ENCODE measurements at places on chromosomes 13 and 19.

DNA sequence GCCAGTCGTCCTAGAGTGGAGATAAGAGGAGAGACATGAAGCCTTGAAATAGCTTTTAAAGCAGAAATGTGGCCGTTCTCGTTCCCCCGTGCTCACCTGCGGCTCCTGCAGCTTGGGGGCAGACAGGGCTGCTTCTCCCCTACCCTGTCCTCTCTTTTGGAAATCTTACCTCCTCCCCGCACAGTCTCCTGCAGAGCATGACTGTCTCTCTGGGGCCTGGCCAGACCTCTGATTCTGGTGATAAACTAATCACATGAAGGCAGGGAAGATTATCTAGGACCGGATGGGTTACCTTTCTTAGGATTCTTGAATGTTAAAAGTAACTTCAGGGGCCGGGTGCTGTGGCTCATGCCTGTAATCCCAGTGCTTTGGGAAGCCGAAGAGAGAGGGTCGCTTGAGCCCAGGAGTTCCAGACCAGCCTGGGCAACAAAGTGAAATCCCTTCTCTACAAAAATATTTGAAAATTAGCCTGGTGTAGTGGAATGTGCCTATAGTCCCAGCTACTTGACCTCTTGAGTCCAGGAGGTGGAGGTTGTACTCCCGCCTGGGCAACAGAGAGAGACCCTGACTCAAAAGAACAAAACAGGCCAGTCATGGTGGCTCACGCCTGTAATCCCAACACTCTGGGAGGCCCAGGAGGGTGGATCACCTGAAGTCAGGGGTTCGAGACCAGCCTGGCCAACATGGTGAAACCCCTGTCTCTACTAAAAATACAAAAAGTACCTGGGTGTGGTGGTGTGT lies 8.1 kb downstream of the CEBPA start:
- DNase-seq: no peak

- no peak for DNase-seq
Measured at GRCh38 chr13:53054569-53054968, 26.0 kb downstream of the OLFM4 start.

GRCh38 chr19:41098762-41099161 lies 10.5 kb downstream of the CYP2A13 start:
- no peak for DNase-seq

DNA sequence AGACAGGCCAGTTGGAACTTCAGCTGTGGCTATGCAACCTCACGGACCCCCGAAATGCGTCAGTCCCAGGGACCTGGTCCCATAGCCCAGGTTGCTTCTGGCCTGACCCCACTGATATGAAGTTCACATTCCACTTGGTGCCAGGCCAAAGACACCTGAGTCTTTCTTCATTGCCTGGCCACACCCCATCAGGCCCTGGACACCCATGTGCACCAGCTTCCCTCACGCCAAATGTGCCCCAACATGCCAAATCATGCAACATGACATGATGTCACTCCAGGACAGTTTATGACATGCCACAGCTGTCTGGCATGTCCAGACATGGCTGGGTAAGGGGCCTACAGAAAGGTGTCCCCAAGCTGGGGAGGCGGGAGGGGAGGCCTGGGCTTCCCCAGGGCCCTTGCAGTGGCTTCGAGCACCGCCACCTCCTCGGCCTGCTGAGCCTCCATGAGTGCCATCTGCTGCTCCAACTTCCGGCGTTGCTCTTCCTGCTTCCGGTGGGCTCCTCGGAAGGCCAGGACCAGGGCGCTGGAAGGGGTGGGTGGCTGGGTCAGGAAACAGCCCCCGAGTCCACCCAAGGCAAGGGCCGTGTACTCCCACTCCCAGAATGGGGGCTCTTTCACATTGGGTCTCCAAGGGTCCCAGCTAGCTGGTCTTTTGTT lies 4.3 kb upstream of the NR2F6 start:
- DNase-seq: no peak

GRCh38 chr19:34733266-34733745 lies 737 bp upstream of the ZNF181 start:
- DNase-seq: no peak

DNA sequence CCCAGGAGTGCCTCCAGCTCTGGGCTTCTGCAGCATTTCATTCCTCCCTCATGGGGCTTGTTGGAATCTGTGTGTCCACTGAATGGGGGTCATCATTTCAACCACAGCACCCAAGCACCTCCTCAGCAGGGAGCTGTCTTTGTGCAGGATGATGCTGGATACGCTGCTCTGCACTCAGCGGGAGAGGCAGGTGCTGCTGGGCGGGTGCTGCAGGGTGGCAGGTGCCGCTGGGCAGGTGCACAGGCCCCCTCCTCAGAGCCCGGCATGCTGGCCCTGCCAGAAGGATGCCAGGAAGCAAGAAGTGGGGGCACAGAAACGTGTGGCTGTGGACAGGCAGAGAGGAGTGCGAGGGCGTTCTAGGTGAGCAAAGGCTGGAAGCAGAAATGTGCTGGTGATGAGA lies 121.8 kb upstream of the VSTM2B start:
- DNase-seq: no peak

DNA sequence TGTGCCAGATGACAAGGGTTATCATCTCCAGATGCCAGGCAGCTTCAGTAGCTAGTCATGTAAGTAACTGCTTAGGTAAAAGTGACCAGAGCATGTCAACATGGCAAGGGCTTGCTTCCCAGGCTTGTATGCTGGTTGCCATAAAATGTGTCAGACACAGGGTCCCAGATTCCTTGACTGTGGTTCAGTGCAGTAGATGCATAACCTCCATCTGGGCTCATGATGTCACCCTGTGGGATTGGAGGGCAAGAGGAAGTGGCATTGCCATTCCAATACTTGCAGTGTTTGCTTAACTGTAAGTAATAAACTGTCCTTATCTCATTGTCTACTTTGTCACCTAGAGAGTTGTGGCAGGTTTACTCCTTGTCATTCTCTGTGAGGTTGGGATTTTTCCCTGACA lies 226.8 kb downstream of the PCDH17 start:
- no peak for DNase-seq

DNA sequence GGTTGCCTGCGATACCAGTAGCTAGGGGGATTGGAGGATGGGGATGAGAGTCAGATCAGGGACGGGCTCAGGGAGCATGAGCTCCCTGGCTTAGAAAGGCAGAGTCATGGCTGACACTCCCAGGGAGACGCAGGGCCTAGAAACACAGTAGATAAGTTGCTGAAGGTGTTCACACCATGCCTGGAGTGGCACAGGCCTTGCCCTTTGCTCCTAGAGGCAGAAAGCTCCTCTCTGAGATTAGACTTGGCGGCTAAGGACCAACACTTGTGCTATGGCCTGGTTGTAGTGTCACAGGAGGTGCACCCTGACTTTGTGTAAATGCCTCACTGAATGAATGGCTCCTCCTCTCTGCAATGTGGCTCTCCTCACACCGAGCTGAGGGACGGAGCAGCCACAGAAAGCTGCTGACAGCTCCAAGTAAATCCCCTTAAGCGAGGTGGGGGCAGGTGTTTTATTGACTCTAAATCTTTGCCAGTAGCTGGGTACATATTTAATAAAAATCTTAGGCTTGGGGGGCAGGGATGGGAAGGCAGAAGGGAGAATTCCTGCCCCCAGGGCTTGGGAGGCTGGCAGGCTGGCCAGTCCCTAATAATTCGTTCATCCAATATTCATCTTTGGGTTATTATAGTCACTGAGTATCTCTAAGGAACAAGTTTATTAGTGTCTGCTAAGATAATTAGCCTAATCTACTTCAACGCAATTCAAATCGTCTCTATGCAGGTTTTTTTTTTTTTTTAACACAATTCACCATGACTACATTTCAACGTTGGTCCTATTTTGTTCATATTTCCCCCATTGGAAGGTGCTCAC lies 54.9 kb downstream of the SIAH3 start:
- no peak for DNase-seq

GRCh38 chr13:76029088-76029487 lies 393.0 kb downstream of the LMO7 start:
- no peak for DNase-seq

DNA sequence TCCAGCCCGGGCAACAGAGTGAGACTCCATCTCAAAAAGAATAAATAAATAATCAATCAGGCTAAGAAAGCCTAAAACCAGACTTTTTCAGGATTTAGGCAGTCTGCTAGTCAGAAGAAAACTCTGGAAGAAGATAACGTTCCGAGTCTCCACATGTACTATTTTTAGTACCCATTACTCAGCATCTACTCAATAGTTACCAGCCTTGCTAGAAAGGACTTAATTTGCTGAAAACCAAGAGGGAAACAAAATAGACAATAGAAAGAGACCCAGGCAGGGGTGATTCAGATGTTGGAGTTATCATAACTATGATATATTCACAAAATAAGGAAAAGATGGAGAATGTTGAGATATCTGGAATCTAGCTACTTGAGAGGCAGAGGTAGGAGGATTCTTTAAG lies 3.6 kb upstream of the LIN7B start:
- DNase-seq: no peak

DNA sequence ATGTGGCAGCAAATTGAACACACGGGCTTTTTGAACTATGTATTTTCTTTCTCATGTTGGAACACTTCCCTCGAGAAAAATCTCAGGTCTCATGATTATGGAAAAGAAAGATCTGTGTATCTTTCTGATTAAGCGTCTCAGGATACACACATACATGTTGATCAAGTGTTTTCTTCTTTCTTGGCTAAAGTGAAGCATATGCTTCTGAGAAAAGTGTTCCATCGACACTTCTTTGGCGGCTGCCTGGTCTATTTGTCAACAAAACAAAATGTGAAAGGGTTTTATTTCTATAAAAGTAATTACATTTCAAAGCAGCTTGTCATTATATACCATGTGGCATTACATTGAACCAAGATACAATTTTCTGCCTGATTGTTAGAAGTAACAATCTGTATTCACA lies 157.5 kb downstream of the DLEU7 start:
- DNase-seq: no peak

- no peak for DNase-seq
Measured at GRCh38 chr19:48568345-48568886, 16.4 kb downstream of the SULT2B1 start.

DNA sequence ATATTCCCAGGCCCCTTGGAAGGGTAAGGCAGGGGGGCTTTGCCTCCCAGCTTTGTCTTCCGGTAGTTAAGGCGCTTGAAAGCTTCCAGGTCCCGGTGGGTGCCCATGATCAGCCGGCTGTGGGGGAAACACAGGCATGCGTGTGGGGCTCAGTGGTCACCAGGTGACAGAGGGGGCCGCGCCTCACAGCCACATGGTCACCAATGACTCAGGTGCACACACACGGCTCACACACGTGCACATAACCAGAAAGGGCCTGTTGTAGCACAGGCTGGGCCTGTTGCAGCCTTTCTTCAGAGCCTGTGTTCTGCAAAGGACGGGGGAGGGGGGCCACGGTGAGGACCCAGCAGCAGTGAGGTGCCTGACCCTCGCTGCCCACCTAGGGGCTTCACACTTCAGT lies 5.9 kb downstream of the NANOS3 start:
- no peak for DNase-seq

- DNase-seq: no peak
Measured at GRCh38 chr13:110816500-110816899, 98.4 kb downstream of the ANKRD10 start.

GRCh38 chr19:41649827-41650226 lies 23.0 kb upstream of the CEACAM4 start:
- DNase-seq: no peak

DNA sequence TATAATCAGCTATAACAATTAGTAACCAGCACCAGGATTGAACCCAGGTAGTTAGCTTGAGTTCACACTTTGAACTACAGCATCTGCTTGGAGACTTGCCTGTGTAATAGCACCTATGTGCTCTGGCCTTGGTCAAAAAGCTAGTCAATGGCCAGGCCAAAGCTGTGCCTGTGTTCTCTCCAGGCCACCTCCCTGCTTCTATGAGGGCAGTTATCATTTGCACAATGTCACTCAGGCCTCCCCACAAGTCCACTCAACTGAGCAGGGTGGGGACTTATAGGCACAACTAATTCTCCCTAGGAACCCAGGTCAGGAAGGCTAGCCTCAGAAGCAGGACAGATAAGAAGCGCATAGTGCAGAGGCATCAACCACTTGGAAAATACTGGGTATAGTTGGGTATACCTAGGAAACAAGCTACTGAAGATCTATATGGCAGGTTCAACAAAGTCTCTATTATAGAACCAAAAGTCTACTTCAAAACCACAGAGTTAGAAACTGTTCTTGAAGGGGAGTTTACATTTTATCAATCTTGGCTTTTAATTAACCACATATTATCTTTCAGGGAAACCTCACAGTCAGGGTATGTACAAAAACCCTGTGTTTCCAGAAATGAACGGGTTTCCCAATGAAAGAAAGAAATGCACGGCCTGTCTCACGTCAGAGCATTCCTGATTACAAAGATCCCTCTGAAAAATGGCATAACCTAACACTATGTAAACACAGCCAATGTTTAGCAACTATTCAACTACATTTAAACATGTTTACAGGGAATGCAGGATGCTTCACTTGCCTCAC lies 140.9 kb downstream of the ABCC4 start:
- DNase-seq: no peak

DNA sequence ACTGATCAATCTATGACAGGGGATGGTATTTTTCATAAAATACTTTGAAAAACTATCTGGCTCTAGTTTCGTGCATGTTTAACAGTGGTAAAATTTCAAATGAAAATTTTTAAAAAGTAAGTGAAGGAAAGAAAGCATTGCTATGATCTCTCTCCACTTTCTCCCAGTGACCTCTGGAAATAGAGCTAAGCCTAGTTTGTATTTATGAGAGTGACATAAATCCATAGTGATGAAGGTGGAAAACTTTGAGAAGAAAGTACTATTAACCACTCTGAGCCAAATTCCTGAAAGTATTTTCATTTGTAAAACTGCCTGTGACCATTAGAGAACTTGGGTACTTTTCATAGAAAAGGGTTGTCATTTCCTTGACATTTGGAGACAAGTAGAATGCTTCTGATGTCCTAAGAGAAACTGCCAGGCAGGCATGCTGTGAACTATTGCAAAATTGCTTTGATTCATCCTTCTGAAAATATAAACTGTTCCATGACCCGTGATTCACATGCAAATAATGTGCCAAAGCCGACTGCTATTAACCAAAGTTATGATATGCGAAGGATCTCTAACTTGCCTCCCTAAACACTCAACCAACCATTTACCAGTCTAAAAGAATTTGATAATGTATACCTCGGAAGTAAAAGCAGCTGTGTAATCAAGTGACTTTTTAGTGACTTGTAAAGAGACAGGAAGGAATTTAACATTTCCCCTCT lies 133.2 kb downstream of the VWA8 start:
- no peak for DNase-seq

- DNase-seq: no peak
Measured at GRCh38 chr19:14310055-14310454, 71.2 kb upstream of the ADGRE5 start.

GRCh38 chr13:105278943-105279381 lies 1256.5 kb downstream of the EFNB2 start:
- DNase-seq: no peak
